ENCODE measurements at places on chromosomes 2 and 18. TPM values are rescaled to one million over a fixed set of nuclear protein-coding genes. Genes with fewer than 3 reads are reported as not detected.

The ANKRD62 gene
- total RNA-seq = not detected

The YES1 gene
- 29.5 TPM for total RNA-seq

The ALLC gene
- total RNA-seq = not detected

The SFT2D3 gene
- 5.1 TPM for total RNA-seq

The MYCN gene
- not detected for total RNA-seq

The INHBB gene
- 23.1 TPM for total RNA-seq

The HNMT gene
- total RNA-seq = 1.1 TPM

The CTNNA2 gene
- 0.17 TPM for total RNA-seq

The SPATA3 gene
- not detected for total RNA-seq

The TM4SF20 gene
- 7.0 TPM for total RNA-seq

The GALNT13 gene
- 13.4 TPM for total RNA-seq

The SIGLEC15 gene
- 0.06 TPM for total RNA-seq

The PSME4 gene
- 44.3 TPM for total RNA-seq

The CCDC141 gene
- total RNA-seq = not detected

The ITGB6 gene
- 0.87 TPM for total RNA-seq

The GKN2 gene
- 2.4 TPM for total RNA-seq

The PPIL3 gene
- total RNA-seq = 21.9 TPM

The SF3B6 gene
- total RNA-seq = 189 TPM

The AKAIN1 gene
- total RNA-seq = not detected

The LYPD1 gene
- 17.1 TPM for total RNA-seq

The APOB gene
- 0.14 TPM for total RNA-seq

The NTSR2 gene
- 0.08 TPM for total RNA-seq

The CROCC2 gene
- total RNA-seq = not detected

The PLGLB2 gene
- total RNA-seq = 0.19 TPM

The KCNJ3 gene
- total RNA-seq = not detected

The SH3RF3 gene
- 0.68 TPM for total RNA-seq

The IL36G gene
- not detected for total RNA-seq

The HOXD3 gene
- 0.11 TPM for total RNA-seq

The SIX3 gene
- total RNA-seq = 4.1 TPM

The STON1 gene
- 0.39 TPM for total RNA-seq

The GATA6 gene
- total RNA-seq = 1.8 TPM

The SERPINB4 gene
- 0.09 TPM for total RNA-seq

The ALK gene
- not detected for total RNA-seq

The ZNF396 gene
- total RNA-seq = 0.89 TPM

The SPEG gene
- 10.8 TPM for total RNA-seq

The ZNF236 gene
- 2.7 TPM for total RNA-seq
